ENCODE measurements at places on chromosomes 3 and 15. TPM values are rescaled to one million over a fixed set of nuclear protein-coding genes. Genes with fewer than 3 reads are reported as not detected.

The SLC28A2 gene
- not detected for total RNA-seq

GRCh38 chr3:44511238-44511566, 33.7 kb upstream of the ZNF445 start:
- DNase-seq: no peak

GRCh38 chr3:163347944-163348343, 1730.4 kb downstream of the SI start:
- no peak for DNase-seq

DNA sequence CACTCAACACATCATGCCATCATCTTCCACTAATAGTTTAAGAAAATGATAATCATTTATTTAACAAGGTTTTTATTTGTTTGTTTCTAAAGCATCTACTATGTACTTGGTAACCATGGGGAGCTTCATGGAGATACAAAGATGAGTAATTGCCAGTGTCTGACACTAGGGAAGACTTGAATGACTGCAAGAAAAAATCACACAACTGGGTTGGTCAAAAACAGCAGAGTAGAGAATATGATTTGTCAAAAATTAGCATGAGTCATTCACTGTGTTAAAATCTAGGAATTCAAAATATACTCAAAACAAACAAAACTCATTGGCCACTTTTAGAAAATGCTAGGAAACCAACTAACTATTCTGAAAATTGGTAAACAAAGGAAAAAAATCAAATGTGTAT, 6.3 kb downstream of the BNC1 start:
- no peak for DNase-seq

DNA sequence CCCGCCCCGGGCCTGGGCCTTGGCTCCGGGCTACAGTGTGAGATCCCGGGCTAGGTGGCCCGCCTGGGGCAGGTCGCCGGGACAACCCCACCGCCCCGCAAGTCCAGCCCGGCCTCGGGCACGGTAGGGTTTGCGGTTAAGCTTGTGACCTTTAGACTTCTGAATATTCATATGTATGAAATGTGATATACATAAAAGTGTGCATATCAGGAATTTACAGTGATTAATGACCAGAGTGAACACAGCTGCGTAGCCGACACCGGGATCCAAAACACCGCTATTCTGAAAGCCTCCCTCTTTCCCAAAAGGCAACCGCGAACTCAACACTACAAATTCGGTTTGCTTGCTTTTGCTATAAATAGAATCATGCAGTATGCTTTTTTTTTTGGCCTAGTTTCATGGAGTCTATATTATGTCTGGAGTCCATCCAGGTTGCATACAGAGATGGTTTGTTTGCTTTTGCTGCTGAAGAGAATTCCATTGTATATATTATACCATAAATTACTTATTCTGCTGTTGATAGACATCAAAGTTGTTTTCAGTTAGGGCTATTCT, 636 bp upstream of the SNRPA1 start:
- DNase-seq: peak; percentile 89

DNA sequence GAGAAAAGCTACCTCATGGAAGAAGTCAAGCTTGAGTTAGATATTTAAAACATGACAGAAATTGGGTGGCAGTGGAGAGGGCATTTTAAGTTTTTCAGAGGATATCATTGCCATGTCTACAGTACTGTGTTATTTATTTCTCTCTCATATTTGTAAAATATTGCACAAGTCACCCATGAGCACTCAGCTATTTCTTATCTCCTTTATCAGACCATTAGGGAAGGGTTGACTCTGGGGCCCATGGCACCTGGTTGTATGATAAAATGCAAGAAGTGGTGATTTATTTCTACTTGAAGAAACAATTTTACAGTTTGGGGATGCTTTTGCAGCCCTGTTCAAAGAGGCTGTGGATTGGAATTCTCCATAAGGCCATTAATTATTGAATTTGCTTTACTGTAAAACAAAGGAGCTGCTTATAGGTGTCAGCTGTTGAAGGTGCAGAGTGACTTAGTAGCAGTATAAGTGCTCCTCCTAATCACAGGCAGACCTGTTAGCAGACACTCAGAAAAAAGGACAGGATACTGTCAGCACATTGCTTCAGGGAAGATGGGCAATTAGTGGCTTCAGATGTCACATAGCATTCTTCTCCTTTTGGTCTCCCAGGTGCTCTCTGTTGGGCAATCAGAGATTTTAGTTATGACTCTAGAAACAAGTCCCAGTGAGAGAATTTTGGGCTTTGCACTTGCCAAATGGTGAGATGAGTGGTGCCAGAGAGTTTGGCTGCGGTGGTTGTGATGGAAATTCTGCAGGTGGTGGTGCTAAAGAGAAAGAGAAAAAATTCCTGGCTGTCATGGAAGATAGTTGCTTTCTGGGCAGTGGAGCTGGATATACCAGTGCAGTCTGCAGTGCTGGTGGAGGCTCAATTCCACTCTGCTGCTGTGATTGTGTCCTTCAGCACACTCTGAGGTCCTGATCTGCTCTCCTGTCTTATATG, 129.7 kb upstream of the ROPN1 start:
- no peak for DNase-seq

The GABRG3 gene
- total RNA-seq: not detected

DNA sequence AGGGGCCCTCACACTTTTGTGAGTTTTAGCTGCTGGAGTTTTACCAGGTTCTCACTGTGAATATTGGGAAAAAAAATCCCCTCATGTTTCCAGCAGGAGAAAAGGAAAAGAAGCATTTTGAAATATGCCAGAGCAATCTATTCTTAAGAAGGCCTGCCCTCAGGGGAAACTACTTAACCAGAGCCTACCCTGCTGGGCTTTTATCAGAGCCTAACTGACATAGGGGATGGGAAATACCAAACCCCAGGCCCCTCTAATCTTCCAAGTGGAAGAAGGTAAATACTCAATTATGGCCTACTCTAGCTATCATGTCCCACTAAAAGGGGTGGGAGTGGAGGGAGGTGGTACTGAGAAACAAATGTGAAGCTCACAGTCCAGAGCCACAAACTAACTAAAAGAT, 68.7 kb upstream of the NMNAT3 start:
- DNase-seq: no peak

DNA sequence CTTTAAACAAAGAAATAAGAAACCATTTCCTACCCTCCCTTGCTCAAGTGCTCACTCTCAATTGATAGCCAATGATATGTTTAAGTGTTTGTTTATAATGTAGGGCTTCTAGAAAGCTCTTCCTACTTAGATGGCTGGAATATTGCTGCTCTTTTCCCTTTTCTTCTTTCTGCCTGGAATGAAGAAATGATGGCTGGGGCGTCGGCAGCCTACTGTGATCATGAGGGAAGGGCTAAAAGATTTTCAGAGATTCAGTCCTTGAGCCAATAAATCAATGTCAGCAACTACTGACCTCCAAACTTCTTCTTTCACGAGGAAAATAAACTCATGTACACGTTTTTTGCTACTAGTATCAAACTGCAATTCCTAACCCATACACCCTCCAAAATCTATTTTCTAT, 2.1 kb upstream of the GPR27 start:
- no peak for DNase-seq

DNA sequence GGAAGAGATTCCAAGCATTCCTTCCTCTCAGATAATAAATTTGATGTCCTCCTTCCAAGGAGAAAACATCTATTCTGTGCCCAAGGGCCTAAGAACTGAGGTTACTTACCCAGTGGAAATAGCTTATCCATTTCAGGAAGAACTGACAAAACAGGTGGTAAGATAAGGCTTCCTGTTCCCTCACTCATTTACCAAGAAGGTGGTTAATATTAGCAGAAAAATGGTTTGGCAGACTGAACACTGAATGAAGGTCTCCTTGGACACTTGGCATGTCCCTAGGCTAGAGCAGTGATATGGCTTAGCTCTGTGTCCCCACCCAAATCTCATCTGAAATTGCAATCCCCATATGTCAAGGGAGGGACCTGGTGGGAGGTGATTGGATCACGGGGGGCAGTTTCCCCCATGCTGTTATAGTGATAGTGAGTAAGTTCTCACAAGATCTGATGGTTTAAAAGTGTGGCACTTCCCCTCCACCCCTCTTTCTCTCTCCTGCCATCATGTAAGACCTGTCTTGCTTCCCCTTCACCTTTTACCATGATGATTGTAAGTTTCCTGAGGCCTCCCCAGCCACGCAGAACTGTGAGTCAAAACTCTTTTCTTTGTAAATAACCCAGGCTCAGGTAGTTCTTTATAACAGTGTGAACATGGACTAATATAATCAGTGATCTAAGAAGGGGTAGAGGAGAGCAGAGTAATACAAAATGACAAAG, 127.4 kb downstream of the ST8SIA2 start:
- no peak for DNase-seq

GRCh38 chr3:64341296-64341695, 116.0 kb upstream of the PRICKLE2 start:
- DNase-seq: no peak

- no peak for DNase-seq
Observed at GRCh38 chr3:43025423-43025822, 46.3 kb downstream of the GASK1A start.

- DNase-seq: no peak
Observed at GRCh38 chr3:124489506-124489905, 240.7 kb upstream of the UMPS start.

GRCh38 chr15:74584204-74584603, 31.4 kb upstream of the CLK3 start:
- no peak for DNase-seq

DNA sequence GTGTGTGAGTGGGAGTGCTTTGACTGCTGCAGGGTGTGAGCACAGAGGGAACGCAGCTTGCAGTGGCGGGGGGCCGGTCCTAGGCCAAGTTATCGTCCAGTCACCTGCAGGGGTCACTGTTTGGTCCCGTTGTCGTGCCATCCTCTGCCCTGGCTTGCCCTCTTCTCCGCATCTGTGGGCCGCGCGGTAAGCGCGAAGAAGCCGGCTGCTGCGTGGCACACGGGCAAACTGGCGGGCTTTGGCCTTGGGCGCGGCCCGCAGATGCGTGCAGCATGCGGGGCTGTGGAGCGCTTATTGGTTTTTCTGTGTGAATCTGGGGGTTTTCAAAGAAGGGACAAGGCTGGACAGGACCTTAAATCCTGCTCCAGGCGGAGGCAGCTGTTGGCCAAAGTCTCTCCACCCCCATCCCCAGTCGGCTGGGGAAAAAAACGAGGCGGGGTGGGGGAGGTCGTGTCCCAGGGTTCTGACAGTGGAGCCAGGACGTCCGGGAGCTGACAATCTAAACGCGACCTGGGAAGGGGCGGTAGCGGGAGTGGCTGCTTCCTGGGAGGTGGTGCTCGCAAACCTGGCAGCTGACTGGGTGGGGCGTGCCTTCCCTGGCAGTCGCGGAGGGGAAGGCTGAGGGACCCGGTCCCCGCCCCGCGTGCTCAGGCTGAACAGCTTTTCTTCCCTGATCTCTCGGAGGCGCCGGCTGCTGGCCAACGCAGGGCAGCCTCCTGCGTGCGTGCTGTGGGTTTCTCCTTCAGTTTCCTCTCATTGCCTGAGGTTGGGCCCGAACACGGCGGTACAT, 39.7 kb upstream of the VEPH1 start:
- peak; percentile 91 for DNase-seq

The NANOGP8 gene
- total RNA-seq: 0.46 TPM

The EPHA3 gene
- total RNA-seq: 0.46 TPM

DNA sequence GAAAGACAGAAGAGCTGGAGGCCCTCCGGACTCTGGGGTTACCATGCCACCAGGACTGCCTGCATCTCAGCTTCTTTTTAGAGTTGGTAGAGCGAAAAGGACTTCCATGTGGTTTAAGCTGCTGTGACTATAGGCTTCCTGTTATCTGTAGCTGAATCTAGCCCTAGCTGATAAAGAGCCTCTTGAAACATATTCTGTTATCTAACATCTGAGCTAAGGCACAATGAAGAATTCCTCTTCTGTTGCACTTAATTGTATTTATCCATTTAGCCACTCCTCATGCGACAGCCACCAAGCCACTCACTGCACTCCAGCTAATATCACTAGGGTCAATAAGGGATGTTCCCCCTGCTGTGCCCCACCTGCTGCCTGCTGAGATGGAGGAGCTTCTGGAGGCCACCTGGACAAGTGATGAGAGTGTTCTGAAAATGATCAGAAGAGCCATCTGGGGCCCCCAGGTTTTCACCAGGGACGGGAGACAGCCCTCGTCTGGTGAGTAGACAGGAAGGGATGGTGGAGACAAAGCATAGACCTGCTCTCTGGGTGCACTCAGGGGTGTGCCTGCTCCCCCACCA, 94.6 kb upstream of the PLXNA1 start:
- no peak for DNase-seq

The COMMD2 gene
- total RNA-seq: 38.3 TPM

DNA sequence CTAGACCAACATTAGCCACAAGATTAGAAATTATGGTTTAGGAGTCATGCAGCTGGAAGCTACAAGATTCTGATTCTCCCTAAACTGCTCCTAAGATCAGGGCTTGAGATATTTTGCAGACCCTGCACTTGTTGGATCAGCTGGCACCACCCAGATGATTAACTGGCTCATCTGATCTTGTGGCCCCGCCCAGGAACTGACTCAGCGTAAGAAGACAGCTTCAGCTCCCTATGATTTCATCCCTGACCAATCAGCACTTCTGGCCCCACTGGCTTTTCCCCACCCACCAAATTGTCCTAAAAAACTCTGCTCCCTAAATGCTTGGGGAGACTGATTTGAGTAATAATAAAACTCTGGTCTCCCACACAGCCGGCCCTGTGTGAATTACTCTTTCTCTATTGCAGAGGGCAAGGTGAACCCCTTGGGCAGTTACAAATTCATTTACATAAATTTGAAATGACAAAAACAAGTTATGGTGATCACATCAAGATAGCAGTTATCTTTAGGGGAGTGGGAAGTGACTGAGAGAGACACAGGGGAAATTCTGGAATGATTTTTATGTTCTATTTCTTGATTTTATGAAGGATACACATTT, 76.5 kb downstream of the CD200R1L start:
- DNase-seq: no peak

The A4GNT gene
- total RNA-seq: not detected

- no peak for DNase-seq
Observed at GRCh38 chr3:81439108-81439507, 322.3 kb downstream of the GBE1 start.

DNA sequence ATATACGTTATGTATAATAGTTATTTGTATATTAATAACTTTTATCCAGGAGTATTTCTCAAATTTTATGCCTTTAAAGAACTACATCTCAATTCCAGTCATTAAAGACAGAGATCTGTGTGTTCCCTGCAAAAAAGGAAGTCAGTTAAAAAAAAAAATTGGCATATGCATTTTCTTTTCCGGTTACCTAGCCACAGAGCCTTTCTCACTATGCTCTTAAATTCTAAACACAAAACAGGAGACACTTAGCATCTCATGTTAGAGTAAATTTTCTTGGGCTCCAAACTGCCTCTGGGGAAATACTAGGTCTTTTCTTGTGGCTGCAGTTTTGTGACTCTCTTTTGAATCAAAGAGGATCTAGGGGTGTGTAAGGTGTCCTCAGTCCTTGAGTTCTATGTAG, 105.9 kb downstream of the KCNH8 start:
- no peak for DNase-seq

All from upper lobe of left lung (tissue), 6 donors.